ENCODE measurements at places on chromosomes 16 and 17. TPM values are rescaled to one million over a fixed set of nuclear protein-coding genes. Genes with fewer than 3 reads are reported as not detected.

The OR2C1 gene
- total RNA-seq, result 0.94 TPM

The MAP2K6 gene
- 47.3 TPM for total RNA-seq

The CD300H gene
- total RNA-seq, result not detected

The HS3ST6 gene
- not detected for total RNA-seq

The SMTNL2 gene
- 5.6 TPM for total RNA-seq

The CDC42EP4 gene
- total RNA-seq, result 70.7 TPM

The IL17C gene
- not detected for total RNA-seq

The FBXW10 gene
- 0.63 TPM for total RNA-seq
